ENCODE measurements at places on chromosomes 2 and 18.

DNA sequence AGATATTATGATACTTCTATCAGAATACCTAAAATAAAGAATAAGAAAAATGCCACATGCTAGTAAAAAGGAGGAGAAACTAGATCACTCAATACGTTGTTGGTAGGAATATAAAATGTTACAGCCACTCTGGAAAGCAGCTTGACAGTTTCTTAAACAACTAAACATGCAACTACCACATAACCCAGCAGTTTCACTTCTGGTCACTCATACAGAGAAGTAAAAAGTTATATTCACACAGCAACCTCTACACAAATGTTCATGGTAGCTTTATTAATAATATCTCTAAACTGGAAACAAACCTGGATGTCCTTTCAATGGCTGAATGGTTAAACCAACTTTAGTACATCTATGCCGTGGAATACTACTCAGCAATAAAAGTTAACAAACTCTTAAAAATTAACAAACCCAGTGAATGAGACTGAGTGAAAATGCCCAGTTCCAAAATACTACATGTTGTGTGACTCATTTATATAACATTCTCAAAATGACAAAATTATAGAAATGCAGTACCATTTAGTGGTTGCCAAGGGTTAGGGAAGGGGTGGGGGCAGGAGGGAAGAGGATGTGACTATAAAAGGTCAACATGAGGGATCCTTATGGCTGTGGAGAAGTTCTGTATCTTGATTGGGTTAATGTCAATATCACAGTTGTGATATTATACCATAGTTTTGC lies 124.1 kb downstream of the MMADHC start:
- no peak for DNase-seq

DNA sequence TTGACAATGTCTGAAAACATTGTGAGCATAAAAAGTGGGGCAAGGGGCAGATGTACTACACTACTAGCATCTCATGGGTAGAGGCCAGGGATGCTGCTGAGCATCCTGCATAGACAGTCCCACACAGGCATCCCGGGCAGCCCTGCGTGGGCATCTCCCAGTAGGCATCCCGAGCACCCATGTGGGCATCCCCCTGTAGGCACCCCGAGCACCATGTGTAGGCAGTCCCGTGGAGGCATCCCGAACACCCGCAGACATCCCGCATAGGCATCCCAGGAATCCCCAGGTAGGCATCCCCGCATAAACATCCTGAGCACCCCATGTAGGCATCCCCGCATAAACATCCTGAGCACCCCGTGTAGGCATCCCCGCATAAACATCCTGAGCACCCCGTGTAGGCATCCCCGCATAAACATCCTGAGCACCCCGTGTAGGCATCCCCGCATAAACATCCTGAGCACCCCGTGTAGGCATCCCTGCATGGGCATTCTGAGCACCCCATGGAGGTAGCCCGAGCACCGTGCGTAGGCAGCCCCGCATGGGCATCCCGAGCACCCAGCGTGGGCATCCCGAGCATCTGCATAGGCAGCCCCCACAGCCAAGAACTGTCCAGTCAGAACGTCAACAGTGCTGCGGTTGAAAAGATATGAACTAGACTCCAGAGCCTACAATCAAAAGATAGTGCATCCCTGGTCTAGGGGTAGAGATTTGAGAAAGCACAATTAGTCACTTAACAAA lies 273.5 kb downstream of the NBAS start:
- no peak for DNase-seq

GRCh38 chr2:165745916-165746315 lies 48.1 kb downstream of the GALNT3 start:
- DNase-seq = no peak

GRCh38 chr18:58004317-58004716 lies 39.7 kb upstream of the NEDD4L start:
- DNase-seq = no peak

GRCh38 chr2:26559556-26559955 lies 81.6 kb downstream of the CIB4 start:
- DNase-seq = no peak

GRCh38 chr18:38198526-38198925 lies 632.9 kb upstream of the CELF4 start:
- DNase-seq = no peak

DNA sequence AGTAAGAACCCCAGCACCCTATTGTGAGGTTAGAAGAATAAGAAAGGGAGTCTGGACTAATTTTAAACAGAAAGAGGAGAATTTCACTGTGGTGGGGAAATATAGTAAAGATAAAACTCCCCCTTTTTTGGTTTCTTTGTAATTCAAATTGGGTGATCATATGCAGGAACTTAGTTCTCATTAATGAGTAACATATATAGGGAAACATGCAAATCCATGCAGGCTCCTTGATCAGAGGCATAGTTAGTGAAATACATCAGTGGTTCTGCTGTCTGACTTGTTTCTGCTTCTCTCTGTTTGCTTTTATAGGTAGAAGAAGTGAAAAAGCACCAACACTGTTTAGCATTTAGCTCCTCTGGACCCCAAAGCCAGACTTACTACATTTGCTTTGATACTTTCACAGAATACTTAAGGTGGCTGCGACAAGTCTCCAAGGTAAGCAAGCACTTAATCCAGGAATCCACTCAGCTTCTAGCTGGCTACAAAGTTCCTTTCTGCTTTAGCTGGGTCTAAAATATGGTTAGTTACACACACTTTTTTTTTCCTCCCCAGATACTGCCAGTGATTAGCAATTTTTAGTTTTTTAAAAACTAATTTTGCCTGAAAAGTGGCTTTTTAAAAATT lies 123.2 kb downstream of the PHLPP1 start:
- DNase-seq = no peak

GRCh38 chr2:46964835-46965560 lies 49.4 kb upstream of the MCFD2 start:
- DNase-seq = no peak

- no peak for DNase-seq
Observed at GRCh38 chr2:174572556-174572955, 25.0 kb downstream of the WIPF1 start.

DNA sequence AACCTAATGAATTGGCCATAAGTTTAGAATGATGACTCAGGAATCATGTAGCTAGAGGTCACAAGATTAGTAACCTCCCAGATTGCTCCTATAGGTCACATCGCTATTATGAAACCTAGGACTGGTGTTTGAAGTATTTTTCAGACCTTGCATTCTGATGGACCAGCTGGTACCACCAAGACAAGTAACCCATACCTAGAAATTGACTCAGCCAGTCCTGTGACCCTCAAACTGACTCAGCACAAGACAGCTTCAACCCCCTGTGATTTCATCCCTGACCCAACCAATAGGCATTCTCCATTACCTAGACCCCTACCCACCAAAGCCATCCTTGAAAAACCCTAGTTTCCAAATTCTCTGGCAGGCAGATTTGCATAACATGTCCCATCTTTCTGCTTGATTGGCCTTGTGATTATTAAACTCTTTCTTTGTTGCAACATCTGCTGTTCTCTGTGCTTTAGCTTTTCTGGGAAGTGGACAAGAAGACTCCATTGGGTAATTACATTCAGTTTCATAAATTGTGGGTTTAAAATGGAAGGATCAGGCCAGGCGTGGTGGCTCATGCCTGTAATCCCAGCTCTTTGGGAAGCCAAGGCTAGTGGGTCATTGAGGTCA lies 254.9 kb downstream of the IRS1 start:
- DNase-seq = no peak

- DNase-seq = peak; percentile 6
Observed at GRCh38 chr2:174158003-174158402, 90.3 kb downstream of the OLA1 start.

DNA sequence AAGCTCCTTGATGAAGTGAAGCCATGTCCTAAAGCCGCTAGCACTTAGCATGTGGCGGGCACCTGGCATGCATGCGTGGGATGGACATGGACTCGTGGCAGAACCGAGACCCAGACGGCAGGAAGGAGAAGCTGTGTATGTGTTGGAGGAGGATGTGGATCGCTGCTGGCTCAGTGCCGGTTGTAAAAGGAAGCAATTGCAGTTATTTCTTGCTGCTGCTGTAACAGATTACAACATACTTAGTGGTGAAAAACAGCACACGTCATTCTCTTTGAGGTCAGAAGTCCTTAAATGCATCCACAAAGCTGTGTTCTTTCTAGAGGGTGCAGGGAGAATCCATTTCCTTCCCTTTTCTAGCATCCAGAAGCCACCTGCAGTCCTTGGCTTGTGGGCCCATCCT lies 74.6 kb downstream of the AGAP1 start:
- DNase-seq = no peak

DNA sequence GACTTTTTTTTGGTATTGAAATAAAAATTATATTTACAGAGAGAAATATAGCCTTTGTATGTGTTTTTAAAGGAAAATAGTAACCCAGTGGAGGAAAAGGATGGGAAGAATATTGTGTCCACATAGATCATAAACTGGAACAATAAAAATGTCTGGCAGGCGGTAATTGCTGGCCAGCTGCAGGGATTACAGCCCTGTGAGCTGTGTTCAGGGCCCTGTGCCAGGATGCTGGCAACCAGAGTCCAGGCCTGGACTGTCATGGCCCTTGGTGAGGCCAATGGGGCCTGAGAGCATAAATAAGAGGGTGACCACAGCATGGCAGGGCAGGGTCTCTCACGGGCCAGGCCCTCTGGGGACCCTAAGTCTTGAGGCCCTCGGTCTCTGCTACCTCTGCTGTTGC lies 171.2 kb downstream of the ACOXL start:
- no peak for DNase-seq

- no peak for DNase-seq
Observed at GRCh38 chr2:47193607-47194006, 38.5 kb upstream of the STPG4 start.

DNA sequence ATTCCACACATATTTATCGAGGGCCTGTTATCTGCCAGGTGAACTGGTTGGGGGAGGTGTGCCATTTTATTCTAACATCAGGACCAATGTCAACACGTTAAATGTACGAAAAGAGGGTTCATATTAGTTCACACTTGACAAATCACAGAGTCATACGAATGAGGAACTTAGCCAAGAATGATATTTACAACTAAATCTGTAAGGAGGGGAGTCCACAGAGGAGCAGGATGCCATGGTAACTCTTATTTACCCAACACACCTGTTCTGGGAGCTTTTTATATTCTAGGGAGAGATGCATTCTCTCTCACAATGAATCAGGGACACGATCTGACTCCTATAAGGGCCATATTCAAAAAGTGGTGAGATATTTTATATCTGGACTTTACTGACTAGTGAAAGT lies 144.1 kb downstream of the CDC42EP3 start:
- no peak for DNase-seq

DNA sequence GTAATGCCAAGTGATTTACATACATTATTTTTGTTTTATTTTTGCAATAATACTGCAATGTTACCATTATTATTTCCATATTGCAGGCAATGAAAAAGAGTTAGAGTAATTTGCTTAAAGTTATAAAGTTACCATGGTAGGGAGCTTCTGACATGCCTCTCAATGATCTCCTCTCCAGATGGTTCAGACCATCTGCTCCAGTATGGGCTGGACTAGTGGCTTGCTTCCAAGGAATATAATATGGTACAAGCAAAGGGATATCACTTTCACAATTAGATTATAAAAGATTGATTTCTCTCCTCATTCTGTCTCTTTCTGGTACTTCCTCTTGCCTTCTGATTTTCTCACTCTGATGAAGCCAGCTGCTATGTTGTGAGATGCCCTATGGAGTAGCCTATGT lies 245.4 kb downstream of the INSIG2 start:
- DNase-seq = no peak

- DNase-seq = no peak
Observed at GRCh38 chr18:9790261-9790660, 82.2 kb downstream of the RAB31 start.

DNA sequence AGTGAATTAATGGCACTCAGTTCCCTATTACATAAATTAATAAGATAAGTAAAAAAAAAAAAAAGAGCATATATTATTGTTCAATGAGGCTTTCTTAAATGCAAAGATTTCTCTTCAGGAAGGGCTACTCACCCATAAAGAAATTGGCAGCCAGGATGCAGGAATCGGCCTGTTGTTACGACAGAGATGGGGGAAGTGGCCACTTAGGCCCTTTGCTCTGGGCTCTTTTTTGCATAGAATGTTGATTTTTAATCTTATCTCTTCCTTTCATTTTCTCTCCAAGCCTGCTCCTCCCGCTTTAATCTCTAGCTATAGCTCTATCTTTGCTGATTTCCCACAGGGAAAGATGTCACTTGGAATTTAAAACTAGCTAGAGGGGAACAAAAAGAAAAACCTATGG lies 391.8 kb upstream of the CRIM1 start:
- DNase-seq = no peak

DNA sequence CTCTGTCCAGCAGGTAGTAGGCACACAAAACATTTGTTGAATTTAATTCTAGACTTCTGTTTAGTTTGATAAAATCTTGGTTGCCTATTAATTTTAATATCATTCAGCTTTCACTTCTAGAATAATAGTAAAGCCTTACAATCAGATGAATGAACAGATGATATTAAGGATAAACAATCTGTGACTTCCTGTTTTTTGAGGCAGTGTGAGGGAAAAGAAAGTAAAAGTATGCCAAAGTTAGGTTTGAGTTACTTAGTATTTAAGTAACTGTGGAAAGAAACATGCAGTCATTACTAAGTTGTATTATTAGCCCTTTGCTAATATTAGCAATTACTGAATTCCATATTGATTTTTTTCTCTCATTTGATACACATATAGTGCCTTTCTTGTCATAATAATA lies 31.5 kb downstream of the EPB41L5 start:
- DNase-seq = no peak

DNA sequence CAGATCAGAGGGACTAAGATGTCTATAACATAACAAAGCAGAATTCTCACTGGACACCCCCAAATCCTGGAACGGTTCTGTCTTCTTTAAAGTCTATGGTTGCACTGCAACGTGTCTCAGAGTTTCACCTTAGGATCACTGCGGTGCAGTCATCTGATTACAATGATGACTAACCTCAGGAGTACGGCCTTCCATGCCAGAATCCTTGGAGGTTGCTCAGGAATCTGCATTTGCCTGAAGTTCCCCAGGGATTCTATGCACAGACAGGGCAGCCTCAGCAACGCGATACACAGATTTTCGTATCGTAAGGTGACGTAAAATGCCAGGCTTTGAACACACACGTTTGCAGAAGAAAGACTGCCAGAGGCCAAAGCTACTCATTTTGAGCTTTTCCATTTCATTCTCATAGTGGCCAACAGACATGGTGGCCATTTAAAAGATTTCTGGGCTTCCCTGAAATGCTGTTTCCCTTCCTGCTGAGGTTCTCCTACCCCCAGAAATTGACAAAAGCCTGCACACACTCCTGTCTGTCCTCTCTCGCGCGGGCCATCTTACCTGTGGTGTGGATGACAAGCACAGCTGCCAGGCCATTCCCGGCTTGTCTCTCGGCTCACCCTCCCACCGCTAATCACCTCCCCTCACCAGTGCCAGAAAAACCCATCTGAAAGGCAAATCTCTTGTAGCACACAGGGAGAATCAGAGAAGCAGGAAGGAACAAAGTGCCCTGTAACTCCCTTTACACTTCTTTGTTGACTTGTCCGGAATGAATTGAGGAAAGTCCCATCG lies 148.8 kb downstream of the ACKR3 start:
- no peak for DNase-seq

GRCh38 chr2:218217360-218218267 lies 625 bp downstream of the ARPC2 start:
- DNase-seq = peak; percentile 74

Measured in CD4-positive, alpha-beta T cell treated with Interferon gamma for 1 hour (primary cell).